NCI-H2227 treated with DMSO at 0.1 percent for 48 hours (cell line): ENCODE measurements at places on chromosomes 11 and 22.

DNA sequence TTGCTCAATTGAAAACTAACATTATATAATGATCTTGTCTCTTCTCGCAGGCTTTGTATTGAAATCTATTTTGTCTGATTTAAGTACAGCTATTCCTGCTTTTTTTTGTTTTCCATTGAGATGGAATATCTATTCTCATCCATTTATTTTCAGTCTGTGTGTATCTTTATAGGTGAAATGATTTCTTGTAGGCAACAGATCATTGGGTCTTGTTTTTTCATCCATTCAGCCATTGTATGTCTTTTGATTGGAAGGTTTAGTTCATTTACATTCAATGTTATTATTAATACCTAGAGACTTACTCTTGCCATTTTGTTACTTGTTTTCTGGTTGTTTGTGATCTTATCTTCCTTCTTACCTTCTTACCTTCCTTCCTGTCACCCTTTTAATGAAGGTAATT is 77.8 kb upstream of the TRPC6 start:
- DNase-seq: no peak

DNA sequence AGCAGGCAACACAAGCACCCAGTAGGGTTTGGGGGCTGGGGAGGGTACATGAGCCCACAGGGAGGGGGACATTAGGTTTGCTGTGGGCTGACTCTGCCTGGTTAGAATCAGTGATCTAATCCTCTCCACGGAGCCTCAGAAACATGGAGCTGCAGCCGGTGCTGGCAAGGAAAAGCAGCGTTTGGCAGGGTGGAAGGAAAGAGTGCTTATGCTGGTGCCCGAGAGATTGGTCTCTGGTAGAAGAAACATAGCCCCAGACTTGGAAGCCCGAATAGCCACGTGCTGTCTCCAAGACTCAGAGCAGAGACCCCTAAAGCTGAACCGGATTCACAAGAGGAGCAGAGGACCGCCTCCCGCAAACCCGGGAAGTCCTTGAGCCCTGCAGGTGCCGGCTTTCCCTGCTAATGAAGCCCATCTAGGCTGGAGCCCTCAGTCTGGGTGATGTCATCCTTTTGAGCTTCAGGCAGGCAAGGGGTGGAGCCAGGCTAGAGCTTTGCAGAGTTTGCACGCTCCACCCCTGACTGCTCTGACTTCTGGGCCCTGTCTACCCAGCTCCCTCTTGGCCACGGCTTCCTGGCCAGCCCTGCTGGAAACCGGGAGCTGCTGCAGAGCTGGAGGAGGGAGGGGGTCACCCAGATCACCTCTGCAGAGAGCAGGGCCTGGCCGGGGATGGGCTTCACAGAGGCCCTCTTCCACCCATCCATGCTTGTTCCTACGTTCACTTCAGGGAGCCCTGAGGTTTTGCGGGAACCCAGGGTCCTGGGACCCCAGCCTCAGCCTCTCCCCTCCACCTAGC is 35.0 kb upstream of the JAM3 start:
- DNase-seq: peak; percentile 87

GRCh38 chr11:121964591-121964990 is 151.4 kb downstream of the BLID start:
- peak; percentile 37 for DNase-seq

DNA sequence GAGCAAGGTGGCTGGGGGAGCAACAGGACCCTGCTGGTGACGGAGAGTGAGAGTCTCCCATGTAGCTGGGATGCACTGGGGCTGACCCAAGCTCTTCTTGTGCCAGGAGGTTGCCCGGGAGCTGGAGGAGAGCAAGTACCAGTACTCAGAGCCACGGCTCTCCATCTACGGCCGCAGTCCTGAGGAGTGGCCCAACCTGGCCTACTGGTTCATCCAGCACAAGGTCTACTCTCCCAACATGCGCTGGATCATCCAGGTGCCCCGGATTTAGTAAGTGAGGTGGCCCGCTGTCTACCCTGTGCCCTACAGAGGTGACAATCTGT is 40.4 kb downstream of the AMPD3 start:
- DNase-seq: no peak

- peak; percentile 65 for DNase-seq
These were observed 874 bp downstream of the ZFTA start for GRCh38 chr11:63767565-63768236.

GRCh38 chr11:68532727-68533369 is 72.3 kb downstream of the PPP6R3 start:
- DNase-seq: no peak

GRCh38 chr22:17672417-17672991 is 33.9 kb downstream of the BCL2L13 start:
- DNase-seq: no peak

GRCh38 chr22:49197505-49197904 is 630.2 kb downstream of the BRD1 start:
- no peak for DNase-seq

- peak; percentile 35 for DNase-seq
These were observed 28.2 kb downstream of the PHLDB1 start for GRCh38 chr11:118635642-118636041.

DNA sequence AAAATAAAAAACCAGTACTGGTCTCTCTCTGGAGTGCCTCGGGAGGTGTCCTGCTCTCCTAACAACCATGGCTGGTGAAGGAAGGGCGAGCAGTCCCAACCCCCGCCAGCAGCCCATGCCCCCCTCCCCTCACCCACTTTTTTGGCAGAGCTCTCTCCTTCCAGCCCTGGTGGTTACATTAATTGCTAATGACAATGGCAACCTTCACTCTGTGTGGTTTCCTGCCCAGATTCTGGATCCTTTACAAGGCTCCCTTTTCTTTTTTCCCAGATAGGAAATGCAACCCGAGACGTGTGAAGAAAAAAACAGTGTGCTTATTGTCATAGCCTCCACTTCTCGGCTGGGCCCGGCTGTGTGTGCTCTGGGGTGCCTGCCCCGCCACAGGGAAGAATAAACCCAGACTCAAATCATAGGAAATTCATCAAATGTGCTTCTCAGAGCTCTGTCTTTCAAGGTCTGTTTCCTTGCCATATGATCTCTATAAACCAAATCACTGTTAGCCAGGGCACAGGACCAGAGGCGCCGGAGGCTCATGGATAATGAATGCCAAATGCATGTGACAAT is 513.0 kb downstream of the SOX6 start:
- DNase-seq: peak; percentile 36
